ENCODE measurements at places on chromosomes 7 and 10.

DNA sequence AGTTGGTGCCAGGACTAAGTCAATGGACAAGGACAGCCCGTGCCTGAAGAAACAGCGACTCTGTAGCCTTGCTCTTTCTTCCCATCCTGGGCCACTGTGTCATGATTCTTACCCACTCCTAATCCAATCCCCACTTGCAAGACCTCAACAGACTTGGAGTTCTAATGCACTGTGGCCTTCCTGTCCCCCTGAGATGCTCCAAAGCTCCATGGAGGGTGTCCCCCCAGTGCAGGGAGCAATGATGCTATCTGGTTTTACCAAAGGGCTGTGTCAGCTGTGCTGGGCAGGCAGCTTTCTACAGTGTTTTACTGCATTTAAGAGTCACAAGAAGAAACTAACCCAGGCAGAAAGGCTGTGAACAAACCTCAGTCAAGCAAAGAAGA lies 108.1 kb downstream of the PRKAG2 start:
- DNase-seq = no peak

DNA sequence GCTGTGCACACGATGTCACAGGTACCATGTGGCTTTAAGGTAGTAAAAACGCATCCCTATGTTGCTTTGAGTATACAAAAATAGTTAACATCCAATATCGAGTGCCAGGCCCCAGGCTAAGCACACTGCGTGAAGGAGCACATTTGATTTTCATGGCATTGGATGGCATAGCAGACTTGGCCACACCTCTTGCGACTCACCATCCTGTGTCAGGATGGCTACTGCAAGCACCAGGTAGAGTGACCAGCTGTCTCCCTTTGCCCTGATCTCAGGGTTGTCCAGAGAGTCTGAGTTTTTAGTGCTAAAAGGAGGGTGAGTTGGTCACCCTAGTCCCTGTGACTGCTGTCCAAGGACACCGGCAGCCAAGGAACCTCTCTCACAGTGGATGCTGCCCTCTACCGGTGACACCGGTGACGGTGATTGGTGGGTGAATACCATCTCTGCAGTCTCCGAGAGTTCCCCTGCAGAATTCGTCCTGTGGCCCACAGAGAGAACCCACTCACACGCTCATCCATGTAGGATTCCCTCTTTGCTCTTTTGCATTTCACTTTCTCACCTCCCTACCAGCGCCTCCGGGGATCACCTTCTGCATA lies 76.1 kb downstream of the BICC1 start:
- DNase-seq = no peak

GRCh38 chr10:103543617-103544525 lies 50.4 kb downstream of the NEURL1 start:
- DNase-seq = no peak

DNA sequence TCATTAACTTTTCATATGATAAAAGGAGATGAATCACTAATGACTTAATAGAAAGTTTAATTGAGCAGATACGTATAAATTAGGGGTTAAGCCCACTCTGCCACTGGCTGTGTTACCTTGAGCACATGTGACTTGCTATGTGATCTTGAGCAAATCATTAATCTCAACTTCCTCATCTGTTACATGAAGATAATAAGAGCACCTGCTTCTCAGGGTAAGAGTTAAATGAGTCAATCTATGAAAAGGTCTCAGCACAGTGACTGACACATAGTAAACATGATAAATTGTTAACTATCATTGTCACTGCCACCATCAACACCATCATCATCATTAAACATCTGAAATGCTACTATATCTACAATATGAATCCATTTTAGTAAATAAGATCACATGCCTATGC lies 110.8 kb downstream of the TPK1 start:
- no peak for DNase-seq

DNA sequence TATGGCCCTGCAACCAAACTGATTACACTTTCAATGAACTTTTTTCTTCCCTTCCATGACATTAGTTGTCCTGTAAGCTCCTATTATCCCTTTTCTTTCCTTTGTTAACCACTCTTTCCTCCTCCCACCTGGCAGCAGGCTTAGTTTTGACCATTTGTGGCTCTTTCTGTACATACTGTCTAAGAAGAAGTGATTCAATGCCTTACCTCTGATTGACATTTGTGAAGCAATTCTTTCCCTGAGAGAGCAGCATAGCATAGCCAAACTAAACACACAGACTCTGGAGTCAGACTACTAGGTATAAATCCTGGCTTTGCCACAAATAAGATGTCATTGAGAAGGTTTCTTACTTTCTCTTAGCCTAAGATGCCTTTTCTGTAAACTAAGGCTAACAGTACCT lies 48.9 kb downstream of the AHR start:
- DNase-seq = no peak

- no peak for DNase-seq
Measured at GRCh38 chr10:17213646-17214349, 12.3 kb upstream of the TRDMT1 start.

GRCh38 chr7:19307554-19307953 lies 162.3 kb upstream of the FERD3L start:
- no peak for DNase-seq

- DNase-seq = no peak
Measured at GRCh38 chr10:59957975-59958374, 51.6 kb upstream of the CCDC6 start.

- no peak for DNase-seq
Measured at GRCh38 chr10:88236121-88236743, 346.9 kb downstream of the RNLS start.

- no peak for DNase-seq
Measured at GRCh38 chr7:29454899-29455451, 108.7 kb upstream of the PRR15 start.

- no peak for DNase-seq
Measured at GRCh38 chr7:31003097-31003496, 39.3 kb downstream of the GHRHR start.

GRCh38 chr10:123523833-123524232 lies 142.3 kb upstream of the GPR26 start:
- no peak for DNase-seq

- no peak for DNase-seq
Measured at GRCh38 chr10:124217906-124218804, 124.8 kb upstream of the CHST15 start.

- no peak for DNase-seq
Measured at GRCh38 chr7:131111081-131111576, 216.5 kb upstream of the MKLN1 start.

- no peak for DNase-seq
Measured at GRCh38 chr7:112263519-112263918, 57.0 kb downstream of the ZNF277 start.

- no peak for DNase-seq
Measured at GRCh38 chr7:28835800-28836199, 122.3 kb downstream of the TRIL start.

DNA sequence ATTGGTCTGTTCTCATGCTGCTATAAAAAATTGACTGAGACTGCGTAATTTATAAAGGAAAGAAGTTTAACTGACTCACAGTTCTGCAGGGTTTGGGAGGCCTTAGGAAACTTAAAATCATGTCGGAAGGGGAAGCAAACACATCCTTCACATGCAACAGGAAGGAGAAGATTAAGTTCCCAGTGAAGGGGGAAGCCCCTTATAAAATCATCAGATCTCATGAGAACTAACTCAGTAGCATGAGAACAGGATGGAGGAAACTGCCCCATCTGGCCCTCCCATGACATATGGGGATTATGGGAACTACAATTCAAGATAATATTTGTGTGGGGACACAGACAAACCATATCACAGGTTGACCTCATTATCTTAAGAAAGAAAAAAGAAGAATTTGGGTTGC lies 134.5 kb downstream of the PPP1R3A start:
- DNase-seq = no peak

DNA sequence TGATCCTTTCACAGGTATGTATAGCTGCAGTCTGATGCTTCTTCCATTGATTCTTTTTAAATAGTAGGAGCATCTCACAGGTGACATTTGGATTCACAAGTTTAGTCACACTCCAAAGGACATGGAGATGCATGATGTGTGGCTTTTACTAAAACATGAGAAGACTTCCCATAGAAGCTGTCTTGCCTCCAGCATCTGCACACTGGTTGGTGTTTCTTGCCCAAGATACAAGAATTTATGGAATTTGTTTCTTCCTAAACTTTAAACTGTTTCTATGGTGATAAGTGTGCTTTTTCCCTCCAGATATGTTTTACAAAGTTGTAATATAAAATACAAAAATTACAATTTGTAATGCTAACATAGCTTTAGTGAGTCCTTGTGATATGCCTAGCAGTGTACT lies 24.2 kb downstream of the ADIRF start:
- DNase-seq = no peak

DNA sequence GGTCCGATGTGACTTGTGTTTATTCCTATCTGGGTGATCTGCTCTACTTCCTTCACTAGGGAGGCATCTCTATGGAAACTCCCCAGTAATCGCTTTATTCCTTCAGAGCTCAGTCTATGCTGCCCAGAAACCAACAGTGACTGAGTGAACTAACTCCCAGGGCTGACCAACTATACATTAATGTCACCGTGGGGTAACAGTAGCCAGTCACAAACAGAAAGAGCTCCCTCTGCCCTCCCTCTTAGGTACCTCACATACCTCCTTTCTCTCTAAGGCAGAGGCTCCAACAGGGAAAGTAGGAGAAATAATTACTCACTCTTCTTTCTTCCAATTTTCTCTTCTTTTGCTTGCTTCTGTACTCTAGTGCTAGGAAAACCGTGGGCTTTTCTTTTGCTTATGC lies 855.0 kb downstream of the REEP3 start:
- no peak for DNase-seq

DNA sequence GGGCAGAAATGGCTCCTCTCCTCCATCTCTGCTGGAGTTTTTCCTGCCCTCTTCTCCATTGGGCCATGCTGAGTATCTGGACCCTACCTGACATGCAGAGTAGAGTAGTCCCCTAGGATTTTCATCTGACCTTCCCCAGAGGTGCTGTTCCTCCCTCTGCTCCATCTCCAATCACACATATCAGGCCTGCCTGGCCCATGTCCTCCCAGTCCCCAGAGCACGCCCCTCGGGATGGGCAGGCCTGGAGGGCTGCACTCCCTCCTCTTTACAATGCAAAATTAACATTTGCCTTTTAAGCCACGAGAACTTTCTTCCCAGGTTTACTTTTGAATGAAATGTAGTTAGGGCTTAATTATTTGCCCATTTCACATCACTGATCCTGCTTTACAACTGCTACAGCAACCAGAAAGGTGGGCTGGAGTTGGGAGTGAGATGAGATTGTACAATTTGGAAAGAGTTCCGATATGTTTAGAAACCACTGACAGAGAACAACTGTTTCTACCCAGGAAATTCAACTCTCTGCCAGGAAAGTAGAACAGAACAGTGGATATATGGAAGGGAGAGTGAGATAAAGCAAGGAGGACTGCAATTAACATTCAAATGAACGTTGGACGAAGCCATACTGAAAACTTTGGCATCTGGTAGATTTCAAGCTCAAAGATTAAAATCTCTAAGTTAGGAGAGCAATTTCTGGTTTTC lies 184.0 kb upstream of the HABP2 start:
- DNase-seq = no peak

DNA sequence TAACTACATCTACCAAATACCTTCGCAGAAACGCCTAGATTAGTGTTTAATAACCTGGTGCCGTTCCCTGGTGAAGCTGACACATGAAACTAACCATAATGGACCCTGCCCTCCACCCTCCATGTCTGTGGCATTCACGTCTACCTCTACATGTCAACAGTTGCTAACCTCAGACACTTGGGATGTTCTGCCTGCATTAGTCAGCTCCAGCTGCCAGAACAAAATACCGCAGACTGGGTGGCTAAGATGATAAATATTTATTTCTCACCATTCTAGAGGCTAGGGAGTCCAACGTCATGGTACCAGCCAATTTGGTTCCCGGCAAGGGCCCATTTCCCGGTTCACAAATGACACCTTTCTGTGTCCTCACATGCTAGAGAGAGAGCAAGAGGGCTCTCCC lies 118.5 kb upstream of the CHST15 start:
- DNase-seq = no peak

GRCh38 chr10:108112218-108112617 lies 947.7 kb upstream of the SORCS1 start:
- DNase-seq = no peak

- no peak for DNase-seq
Measured at GRCh38 chr7:159188011-159188410, 43.3 kb upstream of the VIPR2 start.

DNA sequence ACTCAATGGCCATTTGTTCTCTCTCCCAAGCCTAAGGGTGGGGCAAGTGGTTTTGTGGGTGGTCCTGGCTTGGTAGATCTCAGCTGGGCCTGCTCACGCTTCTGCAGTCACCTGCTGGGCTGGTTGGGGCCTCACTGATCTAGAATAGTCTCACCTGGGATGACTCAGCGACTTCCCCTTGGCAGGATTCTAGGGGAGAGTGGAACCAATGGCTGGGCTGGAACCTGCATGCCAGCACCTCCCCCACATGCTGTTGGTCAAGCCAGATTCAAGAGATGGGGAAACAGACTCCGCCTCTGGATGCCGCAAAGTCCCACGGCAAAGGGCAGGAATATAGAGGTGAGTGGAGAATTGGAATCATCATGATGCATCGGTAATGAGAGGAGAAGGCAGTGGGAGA lies 292.9 kb upstream of the NPVF start:
- no peak for DNase-seq

DNA sequence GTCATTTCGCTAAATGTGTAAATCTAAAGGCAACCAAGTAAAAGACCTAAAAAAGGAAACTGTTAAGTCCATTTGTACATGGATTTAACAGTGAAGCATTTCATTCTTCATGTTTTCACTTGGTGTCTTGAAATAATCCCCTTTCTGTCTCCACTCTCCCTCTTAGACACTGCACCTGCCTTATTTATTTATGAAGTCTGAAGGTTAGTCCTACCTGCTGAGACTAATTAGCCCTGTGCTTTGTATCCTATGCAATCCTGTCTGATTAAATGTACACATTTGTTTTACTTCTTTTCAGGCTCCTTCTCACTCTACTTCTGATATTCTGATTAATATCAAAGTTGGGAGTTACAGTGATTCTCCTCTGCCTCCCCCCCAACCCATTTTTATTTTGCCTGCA lies 1.9 kb upstream of the TCF7L2 start:
- DNase-seq = no peak

GRCh38 chr10:80491251-80492102 lies 37.4 kb downstream of the TSPAN14 start:
- no peak for DNase-seq

GRCh38 chr7:100967292-100967863 lies 2.0 kb upstream of the MUC12 start:
- no peak for DNase-seq

DNA sequence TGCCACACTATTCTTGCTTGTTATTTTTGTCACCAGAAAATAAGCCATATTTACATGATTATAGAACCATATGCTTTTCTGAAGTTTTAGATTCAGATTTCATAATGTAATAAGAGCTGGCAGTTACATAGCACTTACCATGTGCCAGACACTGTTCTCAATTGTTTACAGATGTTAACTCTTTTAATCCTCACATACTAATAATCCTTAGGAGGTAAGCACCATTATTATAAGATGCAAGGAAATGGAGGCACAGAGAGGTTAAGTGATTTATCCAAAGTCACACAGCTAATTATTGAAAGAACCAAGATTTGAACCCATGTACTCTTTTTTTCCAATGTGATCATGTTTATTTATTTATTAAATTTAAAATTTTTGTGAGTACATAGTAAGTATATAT lies 57.2 kb downstream of the CREB5 start:
- DNase-seq = no peak

- DNase-seq = no peak
Measured at GRCh38 chr7:69674701-69675182, 76.5 kb downstream of the AUTS2 start.

Measured in stimulated activated CD8-positive, alpha-beta memory T cell treated with anti-CD3 and anti-CD28 coated beads, Interleukin-4, amount 100 ng/mL, for 4 hours (primary cell).